ENCODE measurements at places on chromosomes 11 and 22.
A peak's percentile ranks its signal among the peaks of the same experiment; 100 is the strongest.

DNA sequence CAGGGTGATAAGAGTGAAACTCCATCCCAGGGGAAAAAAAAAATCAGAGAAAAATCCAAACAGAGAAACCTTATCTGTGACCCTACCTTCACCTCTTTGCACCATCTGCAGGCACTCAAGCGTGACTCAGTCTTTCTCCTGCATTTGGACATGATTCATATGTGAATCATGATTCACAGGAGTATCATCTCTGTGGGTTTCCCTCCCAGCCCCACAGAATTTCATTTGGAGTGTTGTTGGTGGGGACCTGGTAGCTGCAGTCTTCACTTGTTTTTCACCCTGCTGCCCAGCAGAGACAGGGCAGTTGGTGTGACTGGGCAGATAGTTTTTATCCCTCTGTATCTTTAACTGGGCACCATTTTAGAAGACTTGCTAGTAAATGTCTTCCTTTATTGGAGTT lies 75.7 kb downstream of the DEPDC5 start:
- peak; percentile 62 for DNase-seq

GRCh38 chr11:1402355-1403077 lies 12.8 kb downstream of the BRSK2 start:
- DNase-seq, result no peak

DNA sequence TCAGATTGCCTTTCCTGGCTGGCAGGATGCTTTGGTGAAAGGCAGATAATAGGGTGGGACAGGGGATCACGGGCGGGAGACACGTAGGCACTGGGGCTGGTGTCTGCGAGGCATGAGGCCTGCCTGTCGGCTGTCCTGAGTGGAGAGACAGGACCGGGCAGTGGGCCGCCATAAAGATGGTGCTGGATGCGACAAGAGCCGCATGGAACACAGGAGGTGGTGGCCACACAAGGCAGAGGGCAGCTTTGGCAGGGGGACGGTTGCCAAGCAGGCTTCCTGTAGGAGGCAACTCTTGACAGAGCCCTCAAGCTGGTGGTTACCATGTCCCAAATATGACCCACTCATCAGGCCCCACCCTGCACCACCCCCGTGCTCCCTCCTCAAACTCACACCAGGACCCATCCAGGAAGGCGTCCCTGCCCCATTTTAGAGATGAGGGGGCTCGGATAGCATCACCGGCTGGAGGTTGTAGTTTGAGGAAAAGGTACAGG lies 4.9 kb upstream of the PPARA start:
- DNase-seq, result no peak

DNA sequence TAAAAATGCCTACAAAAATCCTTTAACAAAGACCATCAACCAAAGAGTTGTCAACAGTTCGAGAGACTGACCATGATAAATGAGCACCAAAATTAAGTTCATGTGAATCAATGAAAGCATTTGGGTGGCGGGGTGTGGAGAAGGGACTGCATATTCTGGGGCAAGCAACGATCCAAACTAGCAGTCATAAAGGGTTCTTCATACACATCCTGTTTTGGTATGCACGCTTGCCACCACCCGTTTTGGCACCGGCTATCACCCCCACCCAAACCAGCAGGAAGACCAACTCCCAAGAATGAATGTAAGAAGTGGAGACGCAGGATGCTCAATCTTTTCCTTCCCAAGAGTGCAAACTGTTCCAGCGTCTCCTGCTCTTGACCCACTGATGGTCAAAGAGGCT lies 80.8 kb downstream of the SGSM3 start:
- DNase-seq, result no peak

DNA sequence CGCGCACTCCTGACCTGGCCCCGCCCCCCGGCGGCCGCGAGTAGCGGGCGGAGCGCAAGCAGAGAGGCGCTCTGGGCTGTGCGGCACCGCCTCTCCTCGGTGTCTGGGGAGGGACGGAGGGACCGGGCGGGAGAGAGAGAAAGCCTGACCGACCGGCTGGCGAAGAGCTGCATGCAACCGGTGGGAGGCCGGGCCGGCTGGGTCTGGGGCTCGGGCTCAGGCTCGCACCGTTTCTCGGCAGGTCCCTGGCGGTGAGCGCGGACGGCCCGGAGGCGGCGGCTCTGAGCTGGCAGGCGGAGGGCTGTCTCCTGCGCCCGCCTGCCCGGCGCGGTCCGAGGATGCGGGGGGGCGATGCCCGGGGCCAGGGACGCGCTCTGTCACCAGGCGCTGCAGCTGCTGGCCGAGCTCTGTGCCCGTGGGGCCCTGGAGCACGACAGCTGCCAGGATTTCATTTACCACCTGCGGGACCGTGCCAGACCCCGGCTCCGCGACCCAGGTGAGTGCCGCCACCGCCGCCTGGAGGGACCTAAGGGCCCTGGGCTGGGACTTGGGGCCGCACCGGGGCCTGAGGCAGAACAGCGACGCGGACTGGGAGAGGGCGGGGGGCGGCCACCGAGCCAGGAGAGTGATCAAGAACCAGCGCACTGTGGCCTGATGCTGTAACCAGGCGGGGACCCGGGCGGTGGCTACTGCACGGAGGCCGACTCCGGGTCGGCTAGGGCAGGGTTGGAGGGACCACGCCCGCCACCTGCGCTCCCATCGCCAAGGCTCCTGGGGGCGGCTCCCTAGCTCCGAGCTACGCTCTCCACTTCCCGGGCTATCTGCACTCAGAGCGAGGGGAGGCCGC lies at the start of gene SYT9:
SYT9 (plus strand) TSS at position 69 of the 847 bp plus-strand sequence; CDS start at position 352, 283 bp downstream.
- peak; percentile 34 for DNase-seq

All from activated T-cell treated with anti-CD3 and anti-CD28 coated beads, Interleukin-2, amount 50 U/mL, for 48 hours (primary cell).